ENCODE measurements at places on chromosomes 11 and 22.

GRCh38 chr11:21254790-21255189, 585.4 kb downstream of the NELL1 start:
- peak; percentile 38 for DNase-seq

DNA sequence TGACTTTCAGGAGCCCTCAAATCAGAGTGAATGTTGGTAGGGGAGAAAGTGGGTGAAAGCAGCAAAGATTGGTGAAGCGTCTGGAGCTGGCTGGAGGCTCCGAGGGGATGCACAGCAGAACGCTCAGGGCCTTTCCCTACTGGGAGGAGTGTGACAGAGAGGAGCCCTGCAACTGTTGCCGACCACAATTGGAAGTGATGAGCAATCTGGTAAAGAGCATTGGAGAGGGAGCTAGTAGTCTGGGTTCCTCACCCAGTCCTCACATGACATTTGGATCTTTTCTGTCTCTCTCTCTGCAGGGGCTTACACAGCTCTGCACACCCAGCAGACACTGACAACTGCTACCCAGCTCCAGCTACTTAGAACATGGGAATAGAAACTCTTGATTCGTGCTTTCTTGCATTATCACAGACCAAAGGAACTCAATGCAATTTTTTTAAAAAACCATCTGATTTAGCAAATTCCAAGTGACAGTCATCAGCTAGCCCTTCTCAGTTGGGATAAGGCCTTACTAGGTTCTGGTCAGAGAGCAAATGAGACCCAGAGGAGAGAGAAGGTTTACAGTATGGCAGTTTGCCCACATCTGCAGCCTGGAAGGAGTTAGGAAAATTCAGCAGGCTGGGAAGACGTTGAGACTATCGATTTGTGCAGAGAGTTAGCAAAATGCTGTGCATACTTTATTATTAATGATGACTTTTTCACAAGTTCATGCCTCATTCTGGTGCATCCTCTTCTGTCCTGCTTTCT, 278.0 kb upstream of the PLET1 start:
- DNase-seq, result peak; percentile 9

DNA sequence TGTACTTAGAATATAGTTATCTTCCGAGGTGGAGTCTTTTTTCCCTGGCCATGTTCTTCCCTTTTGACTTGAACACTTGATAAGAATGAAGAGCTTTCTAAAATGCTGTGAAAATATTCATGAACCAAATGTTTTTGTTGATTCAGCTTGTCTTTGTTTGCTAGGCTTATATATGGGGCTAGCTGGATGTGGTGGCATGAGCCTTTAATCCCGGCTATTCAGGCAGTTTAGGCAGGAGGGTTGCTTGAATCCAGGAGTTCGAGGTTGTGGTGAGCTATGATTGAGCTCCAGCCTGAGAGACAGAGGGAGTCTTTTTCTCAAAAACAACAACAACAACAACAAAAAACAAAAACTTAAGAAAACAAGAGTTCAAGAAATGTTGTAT, 23.1 kb downstream of the CBL start:
- DNase-seq, result no peak

- DNase-seq, result no peak
Observed at GRCh38 chr22:27827604-27828587, 26.3 kb upstream of the MN1 start.

- DNase-seq, result no peak
Observed at GRCh38 chr11:101482556-101483124, 101.2 kb downstream of the TRPC6 start.

DNA sequence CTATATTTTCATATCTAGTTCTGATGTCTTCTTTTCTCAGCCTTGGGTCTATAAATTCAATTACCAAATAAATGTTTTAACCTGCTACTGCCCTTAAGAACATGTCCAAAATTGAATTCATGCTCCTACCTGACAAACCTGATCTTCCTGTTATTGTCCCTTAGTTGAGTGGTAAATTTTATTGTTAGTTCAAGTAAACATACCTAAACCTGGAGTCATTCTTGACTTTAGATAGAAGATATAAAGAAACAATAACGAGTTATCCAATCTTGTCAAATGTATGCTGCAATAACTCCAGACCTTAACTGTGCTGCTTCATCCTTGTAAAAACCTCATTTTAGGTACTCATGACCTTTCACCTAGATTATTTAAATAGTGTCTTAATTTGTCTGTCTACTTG, 34.6 kb upstream of the SC5D start:
- DNase-seq, result no peak

DNA sequence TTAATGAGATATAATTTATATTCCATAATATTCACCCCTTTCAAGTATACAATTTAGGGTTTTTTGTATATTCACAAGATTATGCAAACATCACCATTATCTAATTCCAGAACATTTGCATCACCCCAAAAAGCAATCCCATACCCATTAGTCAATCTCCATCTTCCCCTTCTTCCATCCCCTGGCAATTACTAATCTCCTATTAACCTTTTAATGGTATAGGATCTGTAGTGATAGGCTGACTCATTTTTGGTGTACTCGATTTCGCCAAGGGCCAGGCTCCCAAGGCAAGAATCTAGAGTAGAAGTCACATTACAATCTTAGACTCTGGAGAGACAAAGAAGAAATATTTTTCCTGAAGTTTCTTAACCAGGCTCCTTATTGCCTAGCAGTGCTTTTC, 113.4 kb downstream of the GAB2 start:
- no peak for DNase-seq

DNA sequence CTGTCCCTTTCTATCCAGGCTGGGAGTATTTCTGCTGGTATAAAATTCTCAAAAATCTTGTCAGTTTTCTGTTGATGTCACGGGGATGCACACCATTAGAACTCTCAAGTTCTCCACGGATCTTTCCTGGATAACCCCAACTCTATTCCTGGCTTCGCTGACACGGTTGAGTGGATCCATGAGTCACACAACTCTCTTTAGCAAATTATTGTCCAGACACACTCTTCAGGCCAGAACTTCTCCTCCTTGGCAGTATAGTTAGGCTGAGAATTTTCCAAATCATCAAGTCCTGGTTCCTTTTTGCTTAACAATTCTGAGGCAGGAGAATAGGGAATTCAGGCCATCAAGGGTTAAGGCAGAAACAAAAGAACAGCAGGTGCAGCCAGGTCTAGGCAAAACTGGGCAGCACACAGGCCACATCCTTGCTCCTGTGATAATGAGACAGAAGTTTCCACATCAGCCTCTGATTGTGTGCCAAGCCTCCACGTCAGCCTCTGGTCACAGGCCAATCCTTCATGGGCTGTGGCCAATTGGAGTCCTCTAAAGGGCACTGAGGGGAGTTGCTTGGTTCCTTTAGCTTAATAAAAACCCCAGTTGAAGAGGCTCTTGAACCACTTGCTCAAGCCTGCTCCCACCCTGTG, 5.7 kb upstream of the ACAT1 start:
- peak; percentile 62 for DNase-seq

DNA sequence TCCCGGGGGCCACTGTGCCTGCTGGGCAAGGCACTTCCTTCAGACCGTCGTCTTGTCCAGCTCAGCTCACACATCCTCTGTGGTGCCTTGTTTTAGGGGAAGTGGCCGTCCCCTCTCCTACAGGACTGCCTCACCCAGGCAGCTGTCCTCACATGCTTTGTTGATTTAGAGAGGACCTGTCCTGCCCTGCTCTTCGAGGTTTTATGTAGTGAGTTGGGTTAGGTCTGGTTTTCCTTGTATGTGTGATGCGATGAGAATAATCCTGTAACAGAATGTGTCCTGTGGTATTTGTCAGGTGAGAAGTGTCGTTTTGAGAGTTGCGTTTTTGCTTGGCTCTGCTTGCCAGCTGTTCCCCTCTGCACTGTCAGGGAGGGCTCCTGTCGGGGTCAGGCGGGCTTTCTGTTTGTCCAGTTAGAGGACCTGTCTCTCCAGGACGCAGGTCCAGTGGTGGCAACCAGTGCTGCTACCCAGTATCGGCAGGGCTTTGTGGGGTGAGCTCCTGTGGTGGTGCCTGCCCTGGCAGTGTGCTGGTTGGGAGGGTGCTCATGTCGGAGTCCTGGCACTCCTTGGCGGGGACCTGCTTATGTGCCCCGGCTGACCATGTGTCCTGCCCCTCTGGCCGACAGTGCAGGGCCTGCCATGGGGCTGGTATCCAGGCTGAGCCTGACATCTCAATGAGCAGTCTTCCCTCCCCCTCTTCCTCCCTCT, 41.3 kb downstream of the MUC6 start:
- no peak for DNase-seq

- DNase-seq, result no peak
Observed at GRCh38 chr11:134783234-134783633, 371.2 kb upstream of the B3GAT1 start.

GRCh38 chr22:45308957-45309421, 745 bp upstream of the FAM118A start:
- no peak for DNase-seq

DNA sequence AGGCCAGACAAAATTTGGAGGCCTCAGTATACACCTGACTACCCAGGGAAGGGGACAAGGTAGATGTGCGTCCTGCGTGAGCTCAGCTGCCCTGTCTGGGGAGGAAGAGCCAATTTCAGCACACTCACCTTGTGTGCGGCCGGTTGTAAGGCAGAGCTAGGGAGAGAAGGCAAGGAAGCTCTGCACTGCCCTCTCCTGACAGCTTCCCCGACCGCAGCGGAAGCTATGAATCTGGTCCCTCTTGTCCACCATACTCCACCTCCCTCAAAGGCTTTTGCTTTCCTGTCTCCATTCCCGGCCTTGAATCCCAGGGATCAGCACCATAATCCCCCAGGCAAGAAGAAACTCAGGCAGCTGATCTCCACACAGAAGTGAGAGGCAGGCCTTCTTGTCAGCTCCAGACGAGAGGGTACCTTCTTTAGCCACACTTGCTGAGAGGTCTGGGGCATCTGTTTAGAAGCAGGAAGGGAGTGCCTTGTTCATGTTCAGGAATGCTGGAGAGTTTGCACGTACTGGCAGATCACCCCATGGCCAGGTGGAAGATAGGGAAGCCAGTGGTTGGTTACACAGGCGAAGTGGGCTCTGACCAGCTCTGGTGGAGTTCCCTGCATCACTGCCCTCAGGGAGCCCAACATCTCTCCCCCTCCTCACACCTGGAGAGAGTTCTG, 62.5 kb downstream of the FEZ1 start:
- peak; percentile 72 for DNase-seq

DNA sequence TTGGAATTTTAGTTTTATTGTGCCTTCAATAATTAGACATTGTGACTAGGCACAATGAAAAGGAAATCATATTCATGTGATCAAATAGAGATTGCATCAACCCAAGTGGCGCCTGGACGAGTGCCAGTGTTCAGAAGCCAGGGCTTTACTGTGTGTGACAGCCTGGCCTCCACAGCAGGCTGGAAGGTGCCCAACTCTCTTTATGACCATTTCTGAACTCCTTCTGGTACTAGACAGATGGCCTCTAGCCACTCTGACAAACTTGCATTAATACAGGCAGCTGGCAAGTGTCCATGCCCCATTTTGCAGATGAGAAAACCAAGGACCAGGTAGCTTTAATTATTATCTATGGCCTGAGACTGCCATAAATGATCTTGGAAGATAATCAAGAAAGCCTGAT, 8.3 kb upstream of the POU2AF1 start:
- no peak for DNase-seq

GRCh38 chr11:32163557-32163956, 72.7 kb downstream of the RCN1 start:
- no peak for DNase-seq

GRCh38 chr11:78223320-78223954, 34.7 kb downstream of the USP35 start:
- no peak for DNase-seq

DNA sequence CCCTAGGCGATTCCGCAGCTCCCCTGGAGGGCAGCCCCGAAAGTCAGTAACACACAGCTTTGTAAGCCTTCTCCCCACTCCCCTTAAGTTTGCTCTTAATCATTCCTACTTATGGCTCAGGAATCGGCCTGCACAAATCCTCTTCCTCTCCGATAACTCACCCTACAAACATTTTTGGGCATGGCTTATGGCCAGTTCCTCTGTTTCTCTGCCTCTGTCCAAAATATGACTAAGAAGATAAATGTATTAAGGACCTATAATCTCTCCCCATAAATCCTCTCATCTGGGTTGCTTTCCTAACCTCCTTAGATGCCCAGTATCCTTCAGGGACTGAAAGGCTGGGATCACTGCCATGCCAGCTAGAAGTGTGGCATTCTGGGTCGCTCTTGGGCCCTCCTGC, 41.0 kb downstream of the PAMR1 start:
- no peak for DNase-seq

DNA sequence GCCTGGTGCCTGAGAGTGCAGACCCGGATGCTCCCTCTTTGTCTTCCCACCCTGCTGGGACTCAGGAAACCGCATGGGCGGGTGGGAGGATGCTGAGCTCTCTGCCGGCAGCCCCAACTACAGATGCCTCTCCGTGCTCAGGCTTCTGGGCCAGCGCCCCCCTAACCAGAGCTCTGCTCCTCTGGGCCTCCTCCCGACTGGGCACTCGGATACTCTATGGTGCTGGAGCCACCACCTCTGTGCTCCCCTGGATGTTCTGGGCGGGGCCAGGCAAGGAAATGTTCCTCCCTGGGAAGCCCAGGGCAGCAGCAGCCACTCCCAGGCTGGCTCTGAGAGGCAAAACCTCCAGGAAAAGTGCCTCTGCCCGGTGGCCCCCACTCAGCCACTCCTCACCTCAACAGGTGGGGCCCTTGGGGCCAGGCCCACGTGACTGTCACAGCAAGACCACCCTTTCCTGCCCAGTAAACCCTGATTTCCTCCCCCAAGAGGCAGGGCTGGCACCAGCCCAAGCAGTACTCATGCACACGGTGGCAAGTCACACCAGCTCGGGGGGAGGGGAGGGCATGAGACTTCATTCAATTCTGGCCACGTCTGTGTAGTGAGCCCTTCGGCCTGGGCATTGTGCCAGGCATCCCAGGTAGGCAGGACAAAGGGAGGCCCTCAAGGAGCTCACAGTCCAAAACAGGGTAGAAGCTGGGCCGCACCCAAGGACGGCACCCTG, 54.7 kb upstream of the TCF20 start:
- no peak for DNase-seq

DNA sequence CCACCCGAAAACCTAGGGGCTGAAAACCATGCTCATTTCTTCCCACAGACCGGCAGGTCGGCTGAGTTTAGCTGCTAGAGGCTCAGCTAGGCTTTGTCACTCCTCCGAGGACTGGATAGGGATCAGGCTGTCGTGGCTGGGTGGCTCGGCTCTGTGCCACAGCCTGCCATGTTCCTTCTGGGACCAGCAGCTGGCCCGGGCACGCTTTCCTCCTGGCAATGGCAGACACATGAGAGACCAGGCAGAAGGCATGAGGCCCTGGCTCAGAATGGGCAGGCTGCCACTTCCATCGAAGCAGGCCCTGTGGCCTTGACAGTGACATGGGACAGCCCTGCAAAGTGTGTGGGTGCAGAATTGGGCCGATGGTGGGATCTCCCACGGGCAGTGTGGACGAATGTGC, 20.9 kb downstream of the PARVG start:
- no peak for DNase-seq

GRCh38 chr11:108774037-108774730, 109.3 kb downstream of the DDX10 start:
- DNase-seq, result no peak

DNA sequence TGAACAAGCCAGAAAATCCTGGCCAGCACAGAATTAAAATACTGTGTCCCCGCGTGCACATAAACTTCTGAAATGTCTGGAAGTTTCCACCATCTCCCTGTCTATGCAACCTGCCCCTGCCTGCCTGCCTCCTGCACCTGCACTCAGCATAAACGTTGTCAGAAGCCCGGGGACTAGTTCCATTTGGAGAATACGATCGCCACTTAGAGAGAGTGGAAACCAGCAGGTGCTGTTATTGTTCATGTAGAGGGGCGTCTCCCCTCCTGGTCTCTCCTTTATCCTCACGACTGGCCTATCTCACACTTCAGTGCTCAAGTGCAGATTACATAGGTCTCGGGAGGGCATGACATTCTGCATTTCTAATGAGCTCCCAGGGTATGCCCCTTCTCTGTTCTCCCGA, 35.6 kb downstream of the MPPED1 start:
- DNase-seq, result peak; percentile 71

Data from eye (tissue), 1 donor.